ENCODE measurements at places on chromosomes 5 and 9.
A peak's percentile ranks its signal among the peaks of the same experiment; 100 is the strongest.

- DNase-seq, result no peak
These were observed 183.5 kb downstream of the SNX18 start for GRCh38 chr5:54700986-54701578.

DNA sequence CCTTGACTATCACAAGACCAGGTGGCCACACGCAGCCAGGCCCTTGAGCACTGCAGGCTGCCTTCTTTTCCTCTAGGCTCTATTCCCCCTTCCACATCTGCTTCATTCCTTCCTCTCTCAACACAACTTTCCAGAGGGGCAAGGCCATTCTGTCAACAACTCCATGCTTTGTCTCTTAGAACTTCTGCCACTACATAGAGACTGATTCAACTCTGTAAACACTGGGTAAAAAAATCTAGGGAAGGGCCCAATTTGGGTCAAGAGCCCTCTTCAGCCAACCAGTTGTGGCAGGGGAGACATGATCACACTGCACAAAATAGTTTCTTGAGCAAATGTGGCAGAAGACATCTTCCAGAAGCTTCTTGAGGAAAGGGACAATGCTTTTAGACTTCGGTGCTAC, 55.6 kb downstream of the ATPSCKMT start:
- DNase-seq, result no peak

DNA sequence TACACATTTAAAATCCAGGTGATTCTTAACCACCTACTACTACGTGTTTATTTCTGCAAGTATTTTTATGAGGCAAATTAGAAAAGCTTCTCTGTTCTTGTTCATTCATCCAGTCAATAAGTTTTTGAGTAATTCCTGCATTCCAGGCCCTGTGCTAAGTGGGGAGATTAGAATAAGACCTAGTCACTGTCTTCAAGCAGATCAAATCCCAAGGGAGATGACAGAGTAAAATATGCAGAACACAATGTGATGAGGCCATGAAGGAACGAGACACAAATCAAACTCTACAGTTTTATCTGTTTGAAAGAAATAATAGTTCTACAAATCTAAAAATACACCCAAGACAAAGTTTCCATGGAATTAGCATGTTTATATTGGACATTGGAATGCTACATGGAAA, 158.8 kb downstream of the CEP120 start:
- DNase-seq, result no peak

DNA sequence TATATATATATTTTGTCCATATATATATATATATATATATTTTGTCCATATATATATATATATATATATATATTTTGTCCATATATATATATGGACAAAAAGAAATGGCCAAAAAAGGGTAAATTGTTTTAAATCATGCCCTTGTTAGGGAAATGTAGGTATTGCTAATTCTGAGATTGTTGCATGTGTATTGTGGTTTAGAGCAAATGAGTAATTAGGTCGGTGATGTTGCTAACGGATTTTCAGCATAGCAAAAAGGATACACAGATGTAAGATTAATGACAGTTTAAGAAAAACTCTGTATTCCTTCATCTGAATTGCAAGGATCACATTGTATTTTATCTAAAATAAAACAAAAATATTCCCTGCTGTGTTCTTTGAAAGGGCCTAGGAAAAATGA, 40.2 kb downstream of the OSTF1 start:
- DNase-seq, result no peak

GRCh38 chr5:112737070-112737462, 619 bp upstream of the APC start:
- DNase-seq, result no peak

DNA sequence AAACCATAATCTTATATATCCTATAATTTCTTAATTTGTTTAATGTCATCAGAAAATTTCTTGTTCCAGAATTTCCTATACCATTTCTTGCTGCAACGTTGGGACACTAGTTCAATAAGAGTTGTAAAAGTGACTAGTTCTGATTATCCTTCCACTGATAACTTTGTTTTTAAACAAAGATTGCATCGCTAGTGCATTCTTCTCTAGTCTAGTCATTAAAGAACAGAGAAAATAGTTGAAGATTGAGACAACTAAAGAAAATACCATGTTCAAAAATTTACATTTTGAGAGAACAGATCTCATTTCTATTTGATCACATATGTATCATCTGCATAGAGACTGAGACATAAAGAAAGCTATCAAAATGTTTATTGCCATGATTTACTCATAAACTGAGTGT, 1888.2 kb downstream of the EFNA5 start:
- DNase-seq, result no peak

- peak; percentile 3 for DNase-seq
These were observed 251.6 kb upstream of the HAPLN1 start for GRCh38 chr5:83972236-83972635.

GRCh38 chr5:157342822-157343402, 77.0 kb downstream of the CYFIP2 start:
- DNase-seq, result peak; percentile 39

DNA sequence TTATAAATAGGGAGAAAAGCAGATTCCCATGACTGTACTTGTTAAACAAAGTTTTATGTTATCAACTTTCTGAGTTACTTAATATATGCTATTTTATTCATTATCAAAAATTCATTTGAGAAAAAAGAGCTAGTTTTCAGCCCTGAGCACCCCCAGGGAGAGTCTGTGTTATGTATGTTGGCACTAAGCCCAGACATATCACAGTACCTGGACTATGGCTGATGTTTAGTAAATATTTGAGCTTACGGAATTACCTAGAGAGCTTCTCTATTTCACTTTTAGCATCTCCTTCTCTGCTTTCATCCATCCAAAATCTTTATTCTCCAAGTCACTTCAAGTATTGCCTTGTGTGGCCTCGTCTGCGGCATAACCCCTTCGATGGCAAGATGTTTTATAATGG, 225.9 kb upstream of the PCSK5 start:
- no peak for DNase-seq

GRCh38 chr9:130467316-130467715, 22.6 kb downstream of the ASS1 start:
- DNase-seq, result peak; percentile 36

DNA sequence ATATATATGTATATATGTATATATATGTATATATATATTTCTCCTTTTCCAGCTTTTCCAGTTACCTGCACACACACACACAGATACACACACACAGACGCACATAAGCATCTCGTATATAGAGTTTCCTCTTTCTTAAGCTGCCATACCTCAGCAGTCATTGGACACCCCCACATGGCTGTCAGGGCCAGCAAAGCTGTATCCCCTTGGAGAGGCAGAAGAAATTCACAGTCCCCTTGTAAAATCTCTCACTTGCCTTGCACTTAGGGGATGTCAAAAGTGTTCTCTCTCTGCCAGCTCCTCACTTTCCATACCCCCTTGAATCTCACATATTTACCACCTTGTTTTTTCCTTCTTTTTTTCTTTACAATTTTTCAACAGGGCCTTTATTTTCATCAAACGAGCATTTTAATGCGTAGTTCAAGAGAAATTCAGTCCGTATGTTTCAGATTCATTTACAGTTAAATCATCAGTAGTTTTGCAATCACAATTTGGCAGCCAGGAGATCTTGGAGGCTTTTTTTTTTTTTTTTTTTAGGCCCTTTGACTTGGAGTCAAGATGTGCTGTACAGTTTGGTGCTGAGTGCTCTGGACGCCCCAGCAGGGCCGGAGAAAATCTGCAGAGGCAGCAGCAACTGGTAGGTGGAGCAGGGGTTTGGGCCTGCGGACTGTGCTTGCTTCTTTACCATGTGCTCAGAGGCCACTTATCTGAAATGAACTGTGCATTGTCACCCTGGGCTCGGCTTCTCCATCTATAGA, 244.9 kb upstream of the KLF4 start:
- no peak for DNase-seq

- no peak for DNase-seq
These were observed 343.6 kb downstream of the ADGRV1 start for GRCh38 chr5:90902170-90902569.

GRCh38 chr5:92051741-92052140, 668.6 kb upstream of the ARRDC3 start:
- DNase-seq, result no peak

GRCh38 chr9:71122022-71122275, 528 bp upstream of the TRPM3 start:
- DNase-seq, result no peak

DNA sequence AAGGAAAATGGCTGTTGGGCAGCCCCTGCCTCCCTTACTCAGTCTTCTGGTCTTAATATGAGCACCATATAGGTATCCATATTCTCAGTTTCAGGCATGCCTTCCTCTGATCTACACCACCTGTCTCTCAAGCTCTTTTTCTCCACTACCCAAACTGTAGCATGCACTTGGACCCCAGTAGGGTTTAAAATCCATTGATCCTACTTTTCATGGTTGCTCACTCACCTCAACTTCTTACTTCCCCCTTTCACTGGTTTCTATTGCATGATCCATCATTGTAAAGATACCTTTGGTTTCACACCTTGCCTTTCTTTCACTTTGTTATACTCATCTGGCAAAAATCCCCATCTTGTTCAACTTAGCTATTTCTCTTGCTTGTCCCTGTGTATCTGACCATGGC, 159.4 kb downstream of the KDM4C start:
- DNase-seq, result no peak

- DNase-seq, result no peak
These were observed 107.7 kb downstream of the CCDC192 start for GRCh38 chr5:127810707-127811490.

- no peak for DNase-seq
These were observed 8.3 kb upstream of the NKD2 start for GRCh38 chr5:1000329-1000728.

DNA sequence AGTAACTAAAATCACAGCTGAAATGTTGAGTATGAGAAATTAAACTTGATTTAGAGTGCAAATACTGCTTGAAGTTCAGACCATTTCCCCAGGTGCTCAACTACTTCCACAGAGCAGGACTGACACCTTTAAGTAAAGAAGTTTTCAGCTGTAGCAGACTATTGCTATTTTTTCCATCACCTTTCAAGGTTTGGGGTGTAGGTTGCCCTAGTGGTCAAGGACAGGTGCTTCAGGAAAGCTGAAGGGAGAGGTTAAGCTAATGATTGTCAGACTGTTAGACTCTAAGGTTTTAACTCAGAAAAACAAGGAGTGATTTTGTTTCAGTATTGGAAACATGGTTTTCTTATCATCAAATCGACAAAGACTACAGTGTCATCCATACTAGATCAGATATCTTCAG, 162.1 kb downstream of the CCDC192 start:
- no peak for DNase-seq

DNA sequence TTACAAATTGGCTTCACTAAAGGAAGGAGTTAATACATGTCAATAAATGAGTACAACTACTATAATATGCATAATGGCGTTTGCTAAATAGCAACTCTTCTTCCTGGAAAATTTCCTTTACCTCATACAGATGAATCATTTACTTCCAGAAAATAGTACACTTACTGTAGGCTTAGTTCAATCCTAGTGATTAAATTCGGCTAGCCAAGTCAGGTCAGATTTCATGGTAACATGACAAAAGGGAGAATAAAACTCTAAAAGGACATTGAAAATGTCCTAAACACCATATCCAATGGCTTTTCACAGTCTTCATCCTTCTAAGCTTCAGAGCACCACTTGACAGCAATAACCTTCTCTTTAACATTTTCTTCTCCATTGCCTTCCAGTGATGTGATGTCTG, 42.1 kb upstream of the ZFAND5 start:
- no peak for DNase-seq

- DNase-seq, result peak; percentile 1
These were observed 33.4 kb downstream of the SARDH start for GRCh38 chr9:133704711-133705181.

GRCh38 chr9:121369595-121370265, at the start of gene STOM:
Gene STOM, minus strand, starts transcription at chr9:121370250. Its CDS starts 63 bp downstream, at chr9:121370187.
- DNase-seq, result no peak

DNA sequence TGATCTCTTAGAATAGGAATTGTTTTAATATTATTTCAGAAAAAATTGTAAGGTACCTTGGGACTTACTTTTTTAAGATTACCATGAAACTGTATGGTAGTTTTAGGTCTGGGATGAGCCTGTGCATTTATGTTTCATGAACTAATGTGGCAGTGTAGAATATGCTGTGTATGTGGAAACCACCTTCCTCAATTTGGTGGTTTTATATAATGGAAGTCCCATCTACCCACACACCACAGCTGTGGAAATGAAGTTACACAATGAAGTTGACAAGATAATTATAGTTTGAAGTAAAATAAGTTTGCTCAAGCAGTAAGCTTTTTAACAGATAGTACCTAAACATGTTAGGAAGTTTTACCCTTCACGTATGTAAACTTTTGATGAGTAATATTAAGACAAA, 24.4 kb downstream of the WDR36 start:
- DNase-seq, result no peak

GRCh38 chr5:89900346-89900745, 509.2 kb downstream of the CETN3 start:
- DNase-seq, result no peak

GRCh38 chr5:127739807-127740384, 36.7 kb downstream of the CCDC192 start:
- no peak for DNase-seq

- no peak for DNase-seq
These were observed 100.6 kb downstream of the TRIO start for GRCh38 chr5:14243766-14244165.

DNA sequence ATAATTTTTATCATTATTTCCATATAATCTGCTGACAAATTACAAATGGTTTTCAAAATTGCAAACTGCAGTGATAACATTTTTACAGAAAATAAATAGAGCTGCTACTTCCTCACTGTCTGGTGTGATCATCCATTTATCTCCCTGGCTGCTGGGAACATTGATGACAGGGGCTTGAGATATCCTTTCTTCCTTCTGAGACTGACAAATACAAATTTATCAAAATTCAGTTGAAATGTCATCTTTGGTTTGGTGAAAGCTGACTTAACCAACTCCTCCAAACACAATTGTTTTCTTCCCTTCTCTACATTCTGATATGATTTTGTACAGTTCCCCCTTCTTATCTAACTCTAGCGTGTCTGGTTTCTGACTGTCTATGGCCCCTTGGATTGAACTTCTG, 611.8 kb upstream of the KLF4 start:
- no peak for DNase-seq

DNA sequence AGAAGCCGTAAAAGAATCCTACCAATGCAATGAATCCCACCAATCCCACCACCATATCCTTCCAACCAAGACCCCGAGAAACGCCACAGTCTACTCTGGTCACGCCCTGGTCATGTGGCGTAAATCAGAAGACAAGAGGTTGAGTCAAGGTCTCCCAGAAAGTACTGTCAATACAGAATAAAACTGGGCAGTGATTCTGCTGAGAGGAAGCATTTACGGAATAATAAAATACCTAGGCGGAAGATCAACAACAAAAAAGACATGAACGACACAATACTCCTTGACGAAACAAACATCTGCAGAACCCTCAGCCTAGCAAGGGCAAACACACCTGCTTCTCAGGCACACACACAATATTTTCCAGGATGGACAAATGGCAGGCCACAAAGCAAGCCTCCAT, 62.8 kb downstream of the GOLM1 start:
- no peak for DNase-seq

DNA sequence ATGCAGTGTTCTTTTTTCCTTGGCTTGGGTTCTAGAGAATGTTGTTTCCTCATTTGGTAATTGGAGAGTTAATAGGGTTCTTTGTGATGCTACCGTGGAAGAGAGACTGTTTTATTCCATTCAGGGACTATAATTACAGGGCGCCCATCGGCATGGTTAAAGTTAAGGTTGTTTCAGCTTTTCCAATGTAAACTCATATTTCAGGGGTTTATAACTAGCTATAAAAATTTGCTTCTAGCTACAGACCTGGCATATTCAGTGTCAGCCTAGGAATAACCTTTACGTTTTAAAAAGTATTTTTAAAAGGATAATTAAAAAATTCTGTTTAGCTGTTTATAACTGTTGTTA, 99.1 kb downstream of the AOPEP start:
- no peak for DNase-seq

- no peak for DNase-seq
These were observed 14.0 kb upstream of the TRAF1 start for GRCh38 chr9:120940573-120940972.
